Muscle of arm (tissue), 14 donors: ENCODE measurements at places on chromosomes 16 and 17. TPM values are rescaled to one million over a fixed set of nuclear protein-coding genes. Genes with fewer than 3 reads are reported as not detected.

- no peak for DNase-seq
Observed at GRCh38 chr17:29058391-29058790, 15.4 kb downstream of the PIPOX start.

DNA sequence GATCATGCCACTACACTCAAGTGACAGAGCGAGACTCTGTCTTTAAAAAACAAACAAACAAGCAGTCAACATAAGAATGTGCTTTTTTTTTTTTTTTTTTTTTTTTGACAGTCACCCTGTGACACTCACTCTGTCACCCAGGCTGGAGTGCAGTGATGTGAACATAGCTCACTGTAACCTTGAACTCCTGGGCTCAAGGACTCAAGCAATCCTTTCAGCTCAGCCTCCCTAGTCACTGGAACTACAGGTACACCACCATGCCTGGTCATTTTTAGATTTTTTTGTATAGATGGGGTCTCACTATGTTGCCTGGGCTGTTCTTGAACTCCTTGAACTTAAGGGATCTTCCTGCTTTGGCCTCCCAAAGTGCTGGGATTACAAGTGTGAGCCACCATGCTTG is 15.3 kb upstream of the CHP2 start:
- no peak for DNase-seq

DNA sequence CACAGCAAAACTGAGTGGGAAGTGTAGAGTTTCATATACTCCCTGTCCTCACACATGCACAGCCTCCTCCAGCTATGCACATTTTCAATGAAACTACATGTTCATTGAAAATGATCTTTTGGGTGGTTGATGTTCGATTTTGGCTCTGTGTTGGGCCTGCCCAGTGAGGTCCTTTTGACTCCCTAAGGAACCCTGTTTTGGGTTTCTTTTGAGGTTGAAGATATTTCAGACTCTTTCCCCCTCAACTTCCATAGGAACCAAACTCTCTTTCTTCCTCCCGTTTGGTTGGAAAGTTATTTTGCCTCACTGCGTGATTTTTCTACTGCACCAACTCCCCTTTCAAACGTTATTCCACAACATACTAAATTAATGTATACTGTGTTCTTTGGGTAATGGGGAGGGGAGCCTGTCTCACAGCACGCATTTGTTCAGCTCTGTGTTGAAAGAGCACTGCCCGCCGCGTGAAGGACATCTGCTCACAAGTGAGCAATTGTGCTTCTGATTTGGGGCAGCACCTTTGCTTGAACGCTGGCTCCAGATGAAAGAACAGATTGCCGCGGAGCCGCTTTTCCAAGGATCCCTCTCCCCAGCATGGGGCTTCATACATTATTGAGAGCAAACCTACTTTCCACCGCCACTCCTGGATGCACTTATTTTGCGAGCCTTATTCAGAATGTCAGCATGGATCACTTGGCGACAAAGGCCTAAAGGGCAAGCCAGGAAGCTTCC is 385.9 kb downstream of the WWOX start:
- no peak for DNase-seq

GRCh38 chr17:69678206-69678605 is 263.7 kb downstream of the MAP2K6 start:
- DNase-seq, result no peak

DNA sequence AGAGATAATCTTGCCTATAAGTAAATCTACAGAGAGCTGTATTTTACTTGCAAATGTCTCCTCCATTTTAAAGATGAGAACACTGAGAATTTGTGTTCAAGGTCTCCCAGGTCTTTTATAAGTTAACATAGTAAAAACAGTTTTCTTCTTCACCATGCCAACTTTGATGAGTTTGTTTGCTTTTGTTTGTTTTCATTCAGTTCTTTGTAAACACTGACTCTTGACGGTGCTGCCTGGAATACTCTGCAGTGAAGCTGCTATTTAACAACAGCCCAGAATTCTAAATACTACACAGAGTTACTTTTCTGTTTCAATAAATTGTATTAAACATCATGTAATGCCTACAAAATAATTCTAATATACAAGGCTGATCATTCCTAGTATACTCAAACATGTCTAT is 41.4 kb upstream of the PITPNM3 start:
- no peak for DNase-seq

DNA sequence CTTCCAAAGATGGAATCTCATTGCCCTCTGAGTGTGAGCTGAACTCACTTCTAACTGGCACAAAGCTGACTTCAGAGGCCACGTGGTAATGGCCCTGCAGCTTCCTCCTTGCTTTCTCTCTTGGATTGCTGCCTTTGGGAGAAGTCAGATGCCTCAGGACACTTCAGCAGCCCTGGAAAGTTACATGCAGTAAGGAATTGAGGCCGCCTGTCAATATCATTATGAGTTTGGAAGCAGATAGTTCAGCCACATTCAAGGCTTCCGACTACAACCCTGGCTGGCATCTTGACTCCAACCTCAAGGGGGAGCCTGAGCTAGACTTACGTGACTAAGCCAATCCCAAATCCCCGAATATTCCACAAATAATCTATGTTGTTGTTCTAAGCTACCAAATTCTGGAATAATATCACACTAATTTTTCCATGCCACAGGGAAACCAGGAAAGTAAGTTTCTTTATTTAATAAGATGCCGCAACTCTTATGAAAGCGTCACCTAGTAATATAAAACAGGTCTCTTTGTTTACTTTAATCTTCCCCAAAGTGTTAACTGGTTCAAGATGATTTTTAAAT is 13.6 kb downstream of the CEP20 start:
- peak; percentile 60 for DNase-seq

GRCh38 chr17:50511058-50511457 is 2.8 kb downstream of the MYCBPAP start:
- no peak for DNase-seq

- DNase-seq, result no peak
Observed at GRCh38 chr17:76048025-76048605, 21.0 kb upstream of the EVPL start.

- no peak for DNase-seq
Observed at GRCh38 chr16:63323722-63324705, 1287.8 kb upstream of the CDH8 start.

DNA sequence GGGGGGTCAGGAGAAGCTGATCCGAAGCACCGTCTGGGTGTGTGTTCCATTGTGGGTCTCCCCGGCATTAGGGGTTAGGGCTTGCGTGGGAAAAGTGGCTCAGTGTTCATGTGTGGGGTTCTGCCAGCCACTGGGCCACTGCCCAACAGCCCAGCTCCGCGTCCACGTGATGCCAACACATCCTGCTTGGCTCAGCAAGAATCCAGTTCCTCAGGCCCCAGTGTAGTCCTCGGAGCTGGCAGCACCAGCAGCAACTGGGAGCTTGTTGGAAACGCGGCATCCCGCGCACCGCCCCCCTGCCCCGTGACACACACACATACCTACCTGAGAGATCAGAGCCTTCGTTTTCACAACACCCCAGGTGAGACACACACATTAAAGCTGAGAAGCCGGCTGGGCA is 18.9 kb downstream of the LGALS9 start:
- DNase-seq, result no peak

DNA sequence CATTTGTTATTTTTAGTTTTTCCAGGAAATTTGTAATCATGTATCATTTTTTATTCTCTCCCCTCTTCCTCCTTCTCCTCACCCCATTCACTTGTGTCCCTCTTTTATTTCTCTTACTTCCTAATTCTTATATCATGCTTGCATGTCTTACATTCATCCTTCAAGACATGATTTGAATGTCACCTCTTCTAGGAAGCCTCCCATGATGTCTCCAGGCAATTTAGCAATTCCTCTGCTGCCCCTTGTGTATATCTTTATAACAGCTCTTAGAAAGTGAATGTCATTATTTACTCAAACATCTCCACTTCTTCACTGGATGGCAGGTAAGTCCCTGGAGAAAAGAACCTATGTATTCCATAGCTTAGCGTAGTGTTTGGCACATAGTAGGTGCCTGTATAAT is 7.8 kb downstream of the HNF1B start:
- no peak for DNase-seq

DNA sequence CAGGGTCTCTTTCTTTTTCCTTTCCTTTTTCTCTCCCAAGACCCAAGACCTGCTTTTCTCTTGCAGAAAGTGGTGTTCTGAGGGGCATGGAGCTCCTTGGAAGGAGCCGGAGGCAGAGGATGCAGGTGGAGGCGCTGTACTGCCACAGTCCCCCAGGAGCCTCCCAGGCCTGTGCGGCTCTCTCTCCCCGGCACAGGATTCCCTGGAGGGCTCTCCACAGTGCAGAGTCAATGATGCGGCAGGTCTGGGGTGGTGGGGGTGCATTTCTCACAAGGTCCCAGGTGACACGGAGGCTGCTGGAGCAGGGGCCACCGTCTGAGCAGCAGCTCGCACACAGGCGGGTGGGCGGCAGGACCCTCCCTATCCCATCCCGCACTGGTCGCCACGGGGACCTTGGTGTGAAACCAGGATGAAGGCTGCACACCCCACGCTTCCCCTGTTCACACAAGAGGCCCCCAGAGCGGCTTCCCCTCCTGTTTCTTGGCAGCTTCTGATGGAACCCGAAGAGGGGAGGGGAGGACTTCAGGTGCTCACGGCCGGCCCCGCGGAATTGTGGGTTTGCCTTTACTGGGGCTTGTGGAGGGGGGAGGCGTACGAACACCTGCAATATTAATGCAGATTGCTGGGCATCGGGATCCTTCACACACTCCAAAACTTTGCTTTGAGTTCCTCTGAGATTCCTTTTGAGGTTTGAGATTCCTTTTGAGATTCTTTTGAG is 186.9 kb downstream of the ENGASE start:
- no peak for DNase-seq

DNA sequence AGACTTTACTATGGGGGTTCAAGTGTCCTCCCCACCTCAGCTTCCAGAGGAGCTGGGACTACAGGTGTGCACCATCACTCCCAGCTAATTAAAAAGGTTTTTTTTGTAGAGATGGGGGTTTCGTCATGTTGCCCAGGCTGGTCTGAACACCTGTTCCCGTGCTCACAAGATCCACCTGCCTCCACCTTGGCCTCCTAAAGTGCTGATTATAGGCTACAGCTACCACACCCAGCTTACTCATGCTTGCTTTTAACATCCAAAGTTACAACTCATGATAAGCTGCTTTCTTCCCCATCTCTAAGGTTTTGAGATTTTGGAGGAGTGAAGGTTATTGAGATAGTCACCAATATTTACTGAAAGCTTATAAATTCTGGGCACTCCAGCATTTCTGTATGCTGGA is 2.6 kb downstream of the NUP88 start:
- DNase-seq, result no peak

DNA sequence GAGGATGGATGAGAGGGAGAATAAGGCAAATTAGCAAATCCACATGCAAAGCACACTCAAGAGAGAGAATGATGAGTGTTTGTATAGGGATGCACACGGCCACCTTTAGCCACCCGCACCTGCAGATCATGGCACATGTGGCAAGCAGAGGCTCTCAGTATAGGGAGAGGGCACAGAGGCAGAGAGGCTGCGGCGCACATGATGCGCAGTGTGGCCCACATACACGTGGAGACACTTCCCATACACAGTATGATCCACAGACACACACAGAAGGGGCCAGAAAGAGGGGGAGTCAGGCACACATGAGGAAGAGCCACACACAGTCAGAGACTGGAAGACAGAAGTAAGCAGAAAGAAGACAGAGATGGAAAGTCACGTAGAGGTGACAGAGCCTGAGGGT is 6.5 kb upstream of the CHD3 start:
- no peak for DNase-seq

GRCh38 chr17:82092094-82092586 is 5.9 kb downstream of the FASN start:
- no peak for DNase-seq

DNA sequence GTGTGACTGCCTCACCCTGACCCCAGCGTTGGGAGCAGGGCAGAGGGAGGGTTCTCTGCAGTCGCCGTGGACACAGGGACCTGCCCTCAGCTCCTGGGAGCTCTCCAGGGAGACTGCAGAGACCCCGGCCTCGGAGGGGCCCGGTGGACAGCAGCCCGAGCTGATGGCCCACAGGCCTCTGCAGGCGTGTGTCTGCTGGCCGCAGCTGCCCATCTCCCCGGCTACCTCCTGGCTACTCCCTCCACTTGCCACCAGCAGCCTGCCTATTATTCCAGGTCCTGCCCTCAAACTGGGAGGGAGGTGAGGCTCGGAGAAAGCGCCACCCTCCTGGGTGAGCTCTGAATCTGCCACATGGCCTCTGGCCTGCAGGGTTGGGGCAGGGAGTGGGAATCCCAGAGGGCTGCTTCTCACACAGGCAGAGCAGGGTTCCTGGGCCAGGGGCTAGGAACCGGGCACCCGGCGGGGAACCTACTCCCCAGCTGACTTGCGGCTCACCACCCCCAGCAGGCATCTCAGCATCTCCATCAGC is 7.2 kb downstream of the SLC16A5 start:
- DNase-seq, result no peak

DNA sequence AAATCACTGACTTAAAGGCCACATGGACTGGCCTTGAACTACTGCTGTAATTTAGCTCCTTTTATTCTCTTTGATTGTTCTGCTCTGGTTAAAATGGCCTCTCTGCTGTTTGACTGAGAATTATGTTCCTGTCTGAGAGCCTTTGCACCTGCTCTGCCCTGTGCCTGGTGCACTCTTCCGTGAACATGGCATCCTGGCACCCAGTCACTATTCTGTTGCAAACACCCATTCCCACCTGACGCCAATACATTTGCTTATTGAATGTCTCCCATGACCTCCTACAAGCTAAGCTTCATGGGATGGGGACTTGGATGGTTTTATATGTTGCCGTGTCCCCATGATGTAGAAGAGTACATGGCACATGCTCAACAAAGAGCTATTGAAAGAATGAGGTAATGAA is 20.1 kb downstream of the HSD17B2 start:
- DNase-seq, result no peak

DNA sequence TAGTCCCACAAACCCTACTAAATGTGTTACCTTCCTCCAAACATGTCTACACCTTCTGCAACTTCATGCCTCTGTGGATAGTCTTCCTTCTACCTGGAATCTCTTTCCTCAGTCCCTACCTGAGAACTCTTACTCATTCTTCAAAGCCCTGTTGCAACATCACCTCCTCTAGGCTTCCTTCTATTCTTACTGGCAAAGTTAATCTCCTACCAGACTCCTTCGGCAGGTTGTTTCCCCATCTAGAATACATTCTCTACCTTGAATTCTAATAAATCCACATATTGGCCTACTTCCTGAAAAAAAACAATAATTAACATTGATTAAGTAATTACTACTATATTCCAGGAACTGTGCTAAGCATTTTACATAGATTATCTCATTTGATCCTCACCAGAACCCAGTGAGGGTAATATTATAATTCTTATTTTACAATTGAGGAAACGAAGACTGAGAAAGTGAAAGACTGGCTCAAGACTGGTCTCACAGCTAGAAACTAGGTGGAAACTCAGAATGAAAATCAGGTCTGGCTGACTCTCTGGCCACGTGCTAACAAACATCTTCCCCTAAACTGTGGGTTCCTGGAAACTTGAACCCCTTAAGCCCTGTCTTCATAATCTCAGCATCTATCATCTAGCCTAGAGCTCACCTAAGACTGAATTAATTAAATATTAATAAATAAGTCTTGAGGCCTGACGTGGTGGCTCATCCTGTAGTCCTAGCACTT is 4.6 kb upstream of the STAT3 start:
- DNase-seq, result no peak

GLG1 gene
- polyA plus RNA-seq, result 131 TPM

SKAP1 gene
- polyA plus RNA-seq, result 0.69 TPM

MEFV gene
- 0.16 TPM for polyA plus RNA-seq

CEP131 gene
- polyA plus RNA-seq, result 4.7 TPM

EPOP gene
- polyA plus RNA-seq, result 0.28 TPM

PRSS21 gene
- not detected for polyA plus RNA-seq

JMJD8 gene
- not detected for polyA plus RNA-seq

RAB40B gene
- polyA plus RNA-seq, result 75.0 TPM

MYH2 gene
- polyA plus RNA-seq, result 68.4 TPM

PPP1R1B gene
- 15.9 TPM for polyA plus RNA-seq
